Esophagus squamous epithelium (tissue), 5 donors: ENCODE measurements at places on chromosomes 3 and 15.

DNA sequence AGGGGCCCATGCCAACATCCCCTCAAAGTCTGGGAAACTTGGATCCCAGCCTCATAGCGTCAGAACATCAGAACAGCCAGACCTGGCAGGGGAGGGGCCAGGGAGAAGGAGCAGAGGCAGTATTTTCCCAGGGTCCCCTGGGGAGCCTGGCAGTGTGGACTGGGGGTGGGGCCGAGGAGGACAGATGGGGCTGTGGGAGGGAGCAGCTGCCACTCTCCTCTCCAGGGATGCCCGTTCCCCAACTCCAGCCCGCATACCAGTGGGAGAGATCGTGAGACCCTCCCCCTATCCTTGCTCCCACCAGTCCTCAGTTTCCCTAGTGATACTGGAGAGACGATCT, 6.5 kb upstream of the DNAJB8 start:
- no peak for DNase-seq

GRCh38 chr3:56923526-56924224, 121.9 kb upstream of the ARHGEF3 start:
- no peak for DNase-seq

DNA sequence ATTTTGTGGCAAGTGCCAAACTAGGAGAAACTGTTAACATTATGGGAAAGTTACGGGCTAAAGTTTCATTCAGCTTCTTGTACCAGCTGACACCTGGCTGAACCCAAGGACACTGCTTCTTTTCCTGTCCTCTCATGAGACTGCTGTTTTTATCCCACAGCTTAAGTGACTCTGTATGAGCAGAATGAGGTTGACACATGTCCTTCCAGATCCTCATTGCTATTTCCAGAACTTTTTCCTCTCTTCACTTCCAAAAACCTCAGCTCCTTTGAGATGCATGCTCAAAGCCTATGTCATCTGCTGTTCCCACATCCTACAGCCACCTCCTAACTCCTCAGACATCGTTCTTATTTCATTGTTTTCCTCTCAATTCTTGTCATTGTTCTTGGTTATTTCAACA, 183.6 kb downstream of the DCLK3 start:
- no peak for DNase-seq

DNA sequence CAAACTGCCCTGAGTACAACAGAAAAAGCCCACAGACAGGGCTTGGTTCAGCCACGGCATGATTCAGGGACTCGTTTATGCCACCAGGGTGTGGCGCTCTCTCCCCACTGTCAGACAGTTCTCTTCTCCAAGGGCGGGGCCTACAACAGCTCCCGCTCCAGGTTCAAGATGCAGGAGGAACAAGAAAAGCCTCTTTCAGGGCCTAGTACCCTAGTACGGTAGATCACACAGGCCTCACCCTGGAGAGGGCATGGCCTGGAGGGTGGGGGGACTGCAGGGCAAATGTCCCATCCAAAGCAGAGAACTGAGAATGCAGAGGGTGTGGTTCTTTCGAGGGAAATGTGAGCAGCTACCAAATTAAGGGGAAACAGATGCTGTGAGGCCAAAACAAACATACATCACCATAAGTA, 12.0 kb downstream of the MESD start:
- no peak for DNase-seq

GRCh38 chr3:32817558-32818228, at the start of gene TRIM71:
TRIM71 (plus strand) TSS chr3:32817997; CDS start chr3:32818081, 84 bp downstream.
- no peak for DNase-seq

- DNase-seq: no peak
Measured at GRCh38 chr15:58529041-58529440, 97.2 kb downstream of the LIPC start.

DNA sequence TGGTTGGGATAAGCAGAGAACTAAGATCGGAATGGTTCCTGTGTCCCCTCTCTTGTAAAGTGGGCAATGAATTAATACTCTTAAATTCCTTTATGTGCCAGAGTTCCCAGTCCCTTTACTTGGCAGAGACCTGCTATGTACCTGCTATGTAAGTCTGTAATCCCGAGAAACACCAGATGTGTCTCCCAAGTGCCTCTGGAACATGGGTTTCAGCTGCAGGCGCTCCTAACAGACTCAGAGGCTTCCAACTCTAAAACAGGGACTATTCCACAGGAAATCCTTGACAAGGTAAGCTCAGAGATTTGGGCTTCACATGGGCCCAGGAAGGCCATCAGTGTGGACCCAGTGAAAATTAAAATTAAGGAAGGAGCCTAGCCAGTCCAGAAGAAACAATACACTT, 117.7 kb upstream of the PLCL2 start:
- no peak for DNase-seq

DNA sequence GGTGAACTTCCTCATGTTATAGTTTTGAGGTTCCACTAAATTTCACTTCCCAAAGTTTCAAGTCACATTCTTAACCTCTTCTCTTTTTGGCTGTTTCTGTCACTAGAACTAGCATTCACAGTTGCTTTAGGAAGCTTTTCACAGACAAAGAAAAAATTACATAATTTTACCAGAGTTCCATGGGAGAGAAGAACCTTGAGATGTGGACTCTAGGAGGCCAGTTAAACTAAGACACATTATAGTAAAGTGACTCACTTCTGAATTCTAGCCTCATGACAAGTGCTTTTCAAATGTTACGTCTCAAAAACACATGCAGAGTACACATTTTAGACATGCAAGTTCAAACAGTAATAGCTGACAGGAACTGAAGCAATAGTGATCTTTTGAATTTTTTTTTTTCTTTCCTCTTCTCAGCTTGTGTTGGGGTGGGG, 39.9 kb upstream of the LRTM1 start:
- DNase-seq: no peak

GRCh38 chr15:40870716-40871115, 3.3 kb downstream of the RHOV start:
- no peak for DNase-seq

DNA sequence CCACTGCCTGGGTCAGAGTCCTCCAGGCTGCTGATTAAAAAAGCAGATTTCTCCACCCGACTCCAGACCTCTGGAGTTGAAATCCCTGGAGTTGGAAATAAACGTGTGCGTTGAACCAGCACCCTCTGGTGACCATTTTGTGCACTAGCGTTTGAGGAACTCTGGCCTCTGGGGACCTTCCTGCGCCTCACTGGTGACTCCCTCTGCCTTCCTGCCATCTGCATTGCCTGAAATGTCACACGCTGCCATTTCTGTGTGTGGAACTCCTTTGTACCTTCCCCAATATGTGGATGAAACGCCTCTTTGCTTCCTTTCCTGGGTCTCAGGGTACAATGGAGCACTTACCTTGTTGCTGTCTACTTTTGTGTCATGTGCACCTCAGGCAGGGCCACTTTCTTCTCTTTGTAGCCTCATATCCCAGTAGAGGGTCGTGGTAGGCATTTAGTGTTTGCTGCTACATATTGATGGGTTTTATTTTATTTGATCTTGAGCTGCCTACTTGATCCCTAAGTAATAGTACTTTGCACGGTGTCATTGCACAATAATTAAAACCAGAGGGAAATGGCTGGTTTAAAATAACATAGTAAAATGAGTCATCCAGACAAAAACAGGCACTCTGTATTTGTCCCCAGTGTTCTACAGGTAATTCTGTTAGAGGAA, 56.8 kb downstream of the GPR171 start:
- no peak for DNase-seq

- no peak for DNase-seq
Measured at GRCh38 chr3:191030491-191030890, 168.0 kb upstream of the GMNC start.
